ENCODE measurements at places on chromosomes 4 and X.

- no peak for DNase-seq
Measured at GRCh38 chrX:16930392-16930791, 16.1 kb upstream of the REPS2 start.

GRCh38 chr4:77203380-77204197 lies 46.6 kb downstream of the CCNG2 start:
- DNase-seq: peak; percentile 35

- no peak for DNase-seq
Measured at GRCh38 chr4:6498511-6499237, 26.3 kb upstream of the PPP2R2C start.

DNA sequence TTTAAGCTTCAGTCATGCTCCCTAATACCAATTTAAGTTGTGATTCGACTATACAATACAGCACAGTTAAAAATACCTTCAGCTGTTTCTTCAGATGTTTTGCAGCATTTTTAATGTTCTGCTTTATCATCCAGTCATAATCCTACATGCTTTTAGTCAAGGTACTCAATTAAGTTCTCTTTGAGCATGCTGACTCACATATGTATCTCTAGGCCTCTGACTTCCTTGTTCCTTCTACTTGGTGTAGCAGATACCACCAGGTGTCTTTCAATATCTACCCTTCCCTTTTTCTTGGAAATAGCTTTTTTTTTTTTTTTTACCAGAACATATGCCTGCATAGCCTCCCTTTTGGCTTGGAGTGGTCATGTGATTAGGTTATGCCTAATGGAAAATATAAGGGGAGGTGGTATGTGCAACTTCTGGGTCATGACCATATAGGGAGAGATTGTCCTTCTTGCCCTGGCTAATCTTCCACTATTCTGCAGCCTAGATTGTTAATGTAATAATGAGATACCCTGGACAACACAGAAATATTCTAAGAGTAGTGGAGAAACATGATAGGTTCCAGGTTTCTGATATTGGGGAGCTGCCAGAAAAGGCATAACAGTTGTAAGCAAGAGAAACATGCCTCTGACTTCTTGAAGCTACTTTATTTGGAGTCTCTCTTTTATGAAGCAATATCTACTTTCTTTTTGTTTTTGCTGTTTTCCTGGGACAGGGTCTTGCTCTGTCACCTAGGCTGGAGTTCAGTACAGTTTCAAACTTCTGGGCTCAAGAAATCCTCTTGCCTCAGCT lies 737.2 kb upstream of the SLIT2 start:
- no peak for DNase-seq

GRCh38 chr4:10963241-10963640 lies 278.7 kb upstream of the CLNK start:
- no peak for DNase-seq

DNA sequence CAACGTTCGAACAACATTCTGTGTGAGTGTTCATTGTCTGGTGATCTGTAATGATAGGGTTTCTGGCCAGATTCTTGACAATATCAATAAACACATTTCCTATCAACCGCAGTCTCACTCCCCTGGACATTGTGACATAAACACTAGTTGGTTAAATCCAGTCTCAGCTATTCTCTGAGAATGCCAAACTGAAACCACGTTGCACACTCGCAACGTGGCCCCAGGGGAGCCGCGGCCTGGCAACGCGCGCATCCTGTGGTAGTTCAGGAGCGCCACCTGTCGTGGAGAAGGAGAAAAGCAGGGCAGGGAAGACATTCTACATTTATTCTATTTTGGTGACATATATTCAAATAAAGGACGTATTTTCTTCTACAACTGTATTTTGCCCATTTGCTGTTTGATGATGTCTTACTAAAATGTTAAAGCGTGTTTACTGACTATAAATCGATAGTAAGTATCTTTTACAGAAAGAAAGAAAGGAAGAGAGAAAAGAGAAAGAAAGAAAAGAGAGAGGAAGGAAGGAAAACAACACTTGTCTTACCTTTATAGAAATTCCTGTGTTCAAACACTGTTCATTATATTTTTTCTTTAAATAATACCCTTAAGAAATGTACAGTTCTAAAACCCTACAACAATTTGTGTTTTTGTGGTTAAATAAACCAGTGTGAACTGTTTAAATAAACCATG lies 738.3 kb upstream of the FRG1 start:
- DNase-seq: no peak

DNA sequence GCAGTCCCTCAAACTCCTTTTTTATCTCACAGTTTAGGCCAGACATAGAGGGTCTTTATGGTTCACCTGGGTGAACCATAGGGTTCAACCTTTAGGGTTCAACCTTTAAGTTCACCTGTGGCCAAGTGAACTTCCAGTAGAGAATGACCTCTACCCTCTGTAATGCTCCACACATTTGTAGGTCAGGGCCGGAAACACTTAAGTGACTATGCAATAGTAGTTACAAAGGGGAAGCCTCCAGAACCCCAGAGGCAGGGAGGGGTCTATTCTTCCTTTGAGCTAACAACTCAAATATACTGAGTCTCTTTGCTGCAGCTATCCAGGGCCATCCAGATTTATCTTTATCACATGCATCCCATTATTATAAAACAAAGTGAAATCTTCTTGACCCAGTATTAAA lies 100.0 kb downstream of the LARP1B start:
- no peak for DNase-seq

DNA sequence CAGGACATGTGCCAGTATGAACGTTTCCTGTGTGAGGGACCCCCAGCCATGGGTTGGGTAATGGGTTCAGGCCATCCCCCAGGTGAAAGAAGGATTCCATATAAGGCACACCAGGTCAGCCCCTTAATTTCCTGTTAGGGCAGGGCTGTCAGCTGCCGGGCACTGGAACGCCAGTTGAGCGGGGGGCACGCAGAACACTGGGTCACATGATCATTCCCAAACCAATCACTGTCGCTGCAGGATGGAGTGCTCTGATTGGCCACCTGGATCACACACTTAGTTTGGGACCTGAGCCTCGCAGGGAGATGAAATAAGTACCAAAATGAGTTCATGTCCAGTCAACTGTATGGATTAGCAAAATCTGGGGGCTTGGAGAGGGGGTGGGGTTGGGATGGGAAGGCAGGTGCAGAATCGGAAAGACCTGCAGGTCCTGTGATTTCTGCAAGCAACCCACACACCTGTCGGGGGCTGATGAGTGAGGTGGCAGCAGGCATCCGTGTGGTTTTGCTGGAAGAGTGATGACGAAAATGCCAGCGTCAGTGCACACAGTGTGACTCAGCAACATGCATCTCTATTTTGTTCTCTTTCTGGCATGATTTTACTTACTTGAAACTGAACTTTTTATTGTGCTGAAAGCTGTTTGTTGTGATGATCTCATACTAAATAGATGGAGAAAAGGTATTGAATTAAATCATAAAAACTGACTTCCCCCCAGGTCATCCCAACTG lies 32.2 kb downstream of the RNF212 start:
- DNase-seq: no peak

GRCh38 chrX:103538728-103539127 lies 19.4 kb upstream of the RAB40A start:
- no peak for DNase-seq

DNA sequence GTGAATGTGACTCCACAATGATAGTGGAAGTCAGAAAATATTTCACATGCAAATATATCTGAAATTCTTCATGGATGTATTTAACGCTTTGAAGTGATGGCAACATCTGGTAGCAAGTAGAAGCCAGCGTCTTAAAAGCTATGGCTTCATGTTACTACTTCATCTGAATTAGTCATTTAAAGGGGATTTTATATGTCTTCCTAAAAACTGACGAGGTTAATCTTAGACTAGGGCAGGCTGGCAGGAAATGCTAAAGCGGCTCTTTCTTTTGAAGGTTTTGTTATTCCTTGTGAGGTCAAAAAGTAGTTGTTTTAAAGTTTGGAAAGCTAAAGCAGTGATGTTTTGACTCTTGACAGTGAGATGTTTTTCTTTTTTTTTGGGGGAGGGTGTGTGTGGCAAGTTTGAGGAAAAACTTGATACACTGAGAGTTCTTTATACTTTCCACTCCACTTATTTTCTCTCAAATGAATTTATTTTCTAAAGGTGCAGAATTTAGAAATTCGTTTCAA lies 22.6 kb downstream of the PLS3 start:
- DNase-seq: no peak

DNA sequence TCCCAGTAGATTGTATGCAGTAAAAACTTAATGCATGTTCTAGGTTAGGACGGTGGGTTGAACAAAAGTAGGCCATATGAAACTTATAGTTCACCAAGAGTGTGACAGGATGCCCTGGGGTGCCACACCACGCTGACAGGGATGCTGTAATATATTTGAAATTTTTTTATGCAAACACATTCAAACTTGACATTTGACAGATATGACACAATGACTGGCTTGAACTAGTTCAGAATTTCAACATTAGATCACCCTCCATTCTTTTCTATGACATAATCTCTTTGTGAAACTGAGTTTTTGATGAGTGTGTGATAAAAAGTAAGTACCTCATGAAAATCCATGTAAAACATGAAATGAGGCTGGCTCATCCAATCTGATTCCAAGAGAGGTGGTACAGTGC lies 198.4 kb downstream of the PALLD start:
- no peak for DNase-seq

DNA sequence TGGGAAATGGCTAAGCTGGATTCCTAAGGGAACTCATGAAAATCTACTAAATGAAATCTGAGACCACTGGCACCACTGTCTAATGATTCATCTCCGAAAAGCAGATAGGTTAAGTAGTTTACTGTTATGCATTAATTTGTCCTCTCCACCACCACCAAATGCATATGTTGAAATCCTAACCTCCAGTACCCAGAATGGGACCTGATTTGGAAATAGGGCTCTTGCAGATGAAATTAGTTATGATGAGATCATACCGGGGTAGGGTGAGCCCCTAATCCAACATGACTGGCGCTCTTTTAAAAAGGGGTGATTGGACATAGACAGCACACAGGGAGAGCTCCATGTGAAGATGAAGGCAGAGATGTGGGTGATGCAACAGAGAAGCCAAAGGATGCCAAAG lies 124.9 kb upstream of the GUCY1A1 start:
- no peak for DNase-seq

- no peak for DNase-seq
Measured at GRCh38 chrX:43961699-43962098, 11.5 kb downstream of the NDP start.

GRCh38 chr4:94527556-94528233 lies 76.0 kb downstream of the PDLIM5 start:
- no peak for DNase-seq

DNA sequence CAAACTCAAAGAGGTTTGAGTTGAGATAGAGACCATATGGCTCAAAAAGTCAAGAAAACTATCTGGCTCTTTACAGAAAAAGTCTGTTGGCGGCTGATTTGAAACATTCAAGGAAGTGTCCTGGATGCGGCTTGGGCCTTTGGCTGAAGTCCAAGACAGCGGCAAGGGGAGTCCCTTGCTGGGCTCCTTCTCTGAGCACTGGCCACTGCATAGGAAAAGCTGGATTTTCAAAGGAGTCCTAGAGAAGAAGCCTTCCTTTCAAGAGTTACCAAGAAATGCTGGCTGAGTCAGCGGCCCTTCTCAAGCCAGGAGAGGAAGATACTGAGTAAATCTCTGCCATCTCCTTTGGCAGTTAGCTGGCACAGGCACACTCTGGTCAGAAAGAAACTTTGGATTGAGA lies 12.1 kb downstream of the APLN start:
- DNase-seq: no peak

GRCh38 chrX:4936315-4936714 lies 1222.9 kb upstream of the PRKX start:
- DNase-seq: no peak

All from NCI-H446 treated with DMSO at 0.1 percent for 48 hours (cell line).